Pons (tissue), 1 donor: ENCODE measurements at places on chromosomes 7 and 10.

GRCh38 chr10:26721561-26721960 is 24.1 kb downstream of the PDSS1 start:
- no peak for DNase-seq

GRCh38 chr7:38232502-38233366 is 40.7 kb downstream of the TARP start:
- DNase-seq: no peak

DNA sequence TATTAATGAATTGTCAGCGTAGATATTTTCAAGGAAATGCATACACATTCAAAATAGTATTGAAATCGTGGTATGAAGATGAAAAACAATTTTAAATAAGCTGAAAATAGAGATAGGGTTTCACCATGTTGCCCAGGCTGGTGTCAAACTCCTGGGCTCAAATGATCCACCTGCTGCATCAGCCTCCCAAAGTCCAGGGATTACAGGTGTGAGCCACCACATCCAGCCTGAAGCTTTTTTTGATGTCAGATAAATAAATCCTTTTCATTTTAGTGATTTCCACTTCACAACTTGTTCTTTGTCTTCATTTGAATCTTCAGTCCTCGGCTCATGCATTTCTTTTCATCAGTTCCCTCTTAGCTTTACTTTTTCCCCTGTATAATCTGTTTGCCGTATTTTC is 4.6 kb downstream of the CDK13 start:
- no peak for DNase-seq

- DNase-seq: no peak
Observed at GRCh38 chr10:3876350-3876962, 91.4 kb upstream of the KLF6 start.

GRCh38 chr10:106592396-106592795 is 572.1 kb downstream of the SORCS1 start:
- DNase-seq: no peak

DNA sequence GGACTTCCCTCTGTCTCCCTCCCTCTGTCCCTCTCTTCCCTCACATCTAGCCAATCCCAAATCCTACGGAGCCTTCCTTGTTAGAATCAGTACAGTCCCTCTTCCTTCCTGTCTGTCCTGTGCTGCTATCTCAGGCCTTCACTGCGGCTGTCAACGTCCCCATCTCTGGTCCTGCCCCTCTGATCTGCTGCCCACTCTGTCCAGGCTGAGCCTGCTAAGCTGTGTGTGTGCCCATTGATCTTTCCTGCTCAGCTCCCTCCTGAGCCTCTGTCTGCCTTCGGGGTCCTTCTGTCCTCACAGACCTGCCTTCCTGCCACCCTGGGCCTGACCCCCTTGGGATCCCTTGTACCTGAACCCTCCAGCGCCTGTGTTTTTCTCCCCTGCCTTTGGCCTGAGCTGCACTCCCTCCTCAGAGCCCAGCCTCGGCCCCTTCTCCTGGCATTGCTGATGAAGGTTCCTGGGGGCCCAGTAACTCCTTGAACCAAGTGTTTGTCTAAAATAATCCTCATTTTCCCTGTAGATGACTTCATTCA is 182.1 kb upstream of the SHH start:
- no peak for DNase-seq

GRCh38 chr7:6252748-6253147 is 19.7 kb downstream of the CYTH3 start:
- DNase-seq: no peak

DNA sequence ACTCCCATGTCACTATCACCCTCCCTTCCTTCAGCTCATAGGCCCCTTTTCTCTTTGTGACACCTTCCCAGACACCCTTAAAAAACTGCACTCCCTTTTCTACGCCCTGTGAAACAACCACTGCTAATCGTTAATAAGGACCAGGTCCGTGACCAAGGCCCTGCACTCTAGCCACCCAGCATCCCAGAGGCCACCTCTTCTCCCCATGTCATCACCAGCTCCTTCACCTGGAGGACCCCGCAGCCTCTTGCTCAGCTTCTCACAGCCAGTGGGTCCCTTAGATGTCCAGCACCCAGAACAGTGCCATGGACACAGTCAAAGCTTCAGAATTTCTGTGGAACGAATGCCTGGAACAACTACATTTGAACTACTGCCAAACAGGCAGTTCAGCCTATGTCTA is 2.3 kb downstream of the PARD3 start:
- DNase-seq: no peak

GRCh38 chr7:22364900-22365299 is 7.9 kb upstream of the RAPGEF5 start:
- no peak for DNase-seq

DNA sequence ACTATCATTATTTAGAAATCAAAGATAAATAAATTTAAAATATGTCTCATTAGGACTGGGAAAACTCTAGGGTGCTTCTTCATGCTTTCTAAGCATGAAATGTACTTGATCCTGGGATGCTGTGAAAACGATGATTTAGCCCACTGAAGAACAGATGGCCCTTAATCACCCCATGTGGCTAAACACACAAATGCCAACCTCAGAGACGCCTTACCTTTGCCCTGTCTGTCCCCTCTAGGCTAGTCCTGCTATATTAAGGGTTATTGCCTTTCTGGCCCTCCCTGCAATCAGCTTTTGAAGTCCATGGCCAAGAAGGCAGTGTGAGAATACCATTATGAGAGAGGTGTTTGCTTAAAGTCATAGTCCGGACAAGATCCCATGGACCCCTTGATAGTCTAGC is 217.2 kb downstream of the TWIST1 start:
- DNase-seq: no peak

- DNase-seq: no peak
Observed at GRCh38 chr7:97089771-97090170, 27.7 kb upstream of the SDHAF3 start.

- DNase-seq: no peak
Observed at GRCh38 chr7:17071866-17072265, 190.1 kb upstream of the AGR3 start.

GRCh38 chr10:132183046-132183445 is 3.7 kb upstream of the DPYSL4 start:
- peak; percentile 48 for DNase-seq

- DNase-seq: no peak
Observed at GRCh38 chr7:3380886-3381685, 80.0 kb downstream of the SDK1 start.

DNA sequence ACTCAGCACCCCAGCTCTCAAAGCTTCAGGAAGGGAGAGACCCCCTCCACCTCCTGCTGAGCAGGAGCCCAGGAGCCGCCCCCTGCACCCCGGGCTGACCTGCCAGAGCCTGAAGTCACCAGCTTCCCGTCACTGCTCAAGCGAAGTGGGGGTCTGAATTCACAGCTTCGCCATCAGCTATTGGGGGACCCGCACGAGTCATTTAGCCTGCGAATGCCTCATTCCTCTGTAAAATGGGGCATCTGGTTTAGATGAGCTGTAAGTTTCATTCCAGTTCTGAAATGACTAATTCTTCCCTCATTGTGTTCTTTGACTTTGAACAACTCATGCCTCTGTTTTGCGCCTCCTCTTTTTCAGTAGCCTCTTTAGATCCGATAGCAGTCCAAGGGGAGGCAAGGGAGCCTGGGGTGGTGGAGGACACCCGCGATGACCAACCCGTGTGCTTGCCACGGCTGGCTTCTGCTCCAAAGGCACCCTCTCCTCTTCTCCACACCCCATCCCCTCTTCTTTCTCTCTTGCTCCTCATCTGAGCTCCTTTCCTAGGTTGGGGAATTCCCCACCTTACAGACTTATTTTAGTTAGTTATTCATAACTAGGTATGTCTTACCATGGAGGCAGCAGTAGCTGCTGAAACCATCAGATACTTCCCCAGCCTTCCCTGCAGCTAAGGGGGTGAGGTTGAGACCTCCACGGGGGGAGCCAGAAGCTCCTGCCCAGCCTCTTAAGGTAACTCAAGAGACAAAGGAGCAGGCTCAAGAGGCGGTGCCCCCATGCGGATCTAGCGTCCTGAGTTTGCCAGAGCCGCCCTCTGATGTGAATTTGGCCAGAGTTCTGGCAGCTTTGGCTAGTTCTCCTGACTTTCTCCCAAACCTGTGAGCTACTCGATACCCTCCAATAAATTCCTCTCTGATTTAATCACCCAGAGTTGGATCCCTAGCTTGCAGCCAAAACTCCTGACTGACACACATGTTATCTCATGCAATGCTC is 47.7 kb downstream of the RBM17 start:
- no peak for DNase-seq

GRCh38 chr10:378930-379704 is 243.9 kb downstream of the ZMYND11 start:
- DNase-seq: no peak

GRCh38 chr7:38274486-38274885 is 1.1 kb upstream of the TARP start:
- no peak for DNase-seq

GRCh38 chr7:154427533-154427932 is 375.3 kb downstream of the DPP6 start:
- peak; percentile 96 for DNase-seq

DNA sequence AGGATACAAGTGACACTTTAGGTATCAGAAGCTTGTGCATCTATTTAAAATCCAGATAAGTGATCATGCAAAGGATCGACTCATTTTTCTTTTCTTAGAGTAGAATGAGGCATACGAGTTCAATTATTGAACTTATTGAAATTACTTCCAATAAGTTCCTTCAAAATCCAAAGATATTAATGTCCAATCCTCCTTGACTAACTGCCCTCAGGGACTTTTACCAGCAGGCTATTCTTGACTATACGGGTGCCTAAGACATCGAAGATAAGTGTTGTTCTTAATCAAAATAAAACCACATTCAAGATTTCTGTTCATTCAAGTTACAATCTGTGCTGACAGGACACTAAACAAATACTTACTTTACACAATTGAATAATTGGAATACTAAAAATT is 74.5 kb upstream of the SP4 start:
- no peak for DNase-seq

GRCh38 chr7:92768501-92769393 is 67.6 kb downstream of the CDK6 start:
- DNase-seq: peak; percentile 65

DNA sequence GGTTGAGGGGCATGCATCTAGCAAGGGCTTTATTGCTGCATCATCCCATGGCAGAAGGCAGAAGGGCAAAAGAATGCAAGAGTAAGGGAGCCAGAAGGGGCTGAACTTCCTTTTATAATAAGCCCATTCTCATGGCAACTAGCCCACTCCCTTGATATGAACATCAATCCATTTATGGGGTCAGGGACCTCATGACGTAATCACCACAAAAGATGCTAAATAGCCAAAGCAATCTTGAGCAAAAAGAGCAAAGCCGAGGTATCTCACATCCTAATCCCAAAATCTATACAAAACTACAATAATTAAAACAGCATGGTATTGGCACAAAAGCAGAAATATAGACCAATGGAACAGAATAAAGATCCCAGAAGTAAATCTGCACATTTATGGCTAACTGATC is 499.9 kb downstream of the ATRNL1 start:
- no peak for DNase-seq

GRCh38 chr10:102072673-102073527 is 7.8 kb downstream of the HPS6 start:
- peak; percentile 85 for DNase-seq

GRCh38 chr10:112698133-112698817 is 251.3 kb downstream of the VTI1A start:
- DNase-seq: no peak

DNA sequence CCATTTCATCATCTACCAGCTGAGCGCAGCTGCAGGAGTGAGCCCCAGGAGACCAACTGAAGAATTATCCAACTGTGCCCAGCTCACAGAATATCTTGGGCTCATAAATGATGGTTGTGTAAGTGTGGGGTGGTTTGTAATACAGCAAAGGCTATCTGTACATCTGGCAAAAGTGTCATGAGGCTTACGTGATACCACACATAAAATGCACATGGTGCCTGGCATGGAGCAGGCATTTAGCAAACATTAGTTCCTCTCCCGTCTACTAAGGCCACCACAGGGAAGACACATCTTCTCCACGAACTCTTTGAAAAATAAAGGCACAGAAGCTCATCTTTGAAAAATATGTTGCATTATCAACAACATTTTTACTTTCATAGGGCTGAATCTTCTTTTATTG is 32.3 kb downstream of the AOAH start:
- no peak for DNase-seq

GRCh38 chr10:112429654-112430230 is 17.0 kb downstream of the ZDHHC6 start:
- DNase-seq: no peak

DNA sequence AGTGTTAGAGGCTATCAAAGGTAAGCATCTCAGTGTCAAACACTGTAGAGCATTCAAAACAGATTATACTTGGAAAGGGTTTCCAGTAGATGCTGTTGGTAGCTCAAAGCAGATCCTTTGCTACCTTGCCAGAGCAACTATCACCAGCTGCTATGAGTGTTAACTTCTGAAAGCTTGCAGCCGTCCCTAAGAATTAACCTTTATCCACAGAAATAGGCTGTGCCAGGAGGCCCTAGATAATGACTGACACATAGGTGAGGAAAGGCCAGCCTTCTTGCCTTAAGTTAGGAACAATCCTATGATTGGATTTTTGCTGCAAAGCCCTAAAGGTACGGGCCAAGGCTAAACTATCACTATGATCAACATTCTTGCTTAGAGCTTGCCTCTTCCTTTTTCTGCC is 263.2 kb downstream of the DGKB start:
- no peak for DNase-seq

GRCh38 chr7:30276203-30276900 is 8.0 kb upstream of the ZNRF2 start:
- peak; percentile 80 for DNase-seq

GRCh38 chr7:121084748-121085336 is 96.3 kb downstream of the CPED1 start:
- DNase-seq: no peak

GRCh38 chr7:24922099-24922773 is 57.7 kb downstream of the OSBPL3 start:
- no peak for DNase-seq

DNA sequence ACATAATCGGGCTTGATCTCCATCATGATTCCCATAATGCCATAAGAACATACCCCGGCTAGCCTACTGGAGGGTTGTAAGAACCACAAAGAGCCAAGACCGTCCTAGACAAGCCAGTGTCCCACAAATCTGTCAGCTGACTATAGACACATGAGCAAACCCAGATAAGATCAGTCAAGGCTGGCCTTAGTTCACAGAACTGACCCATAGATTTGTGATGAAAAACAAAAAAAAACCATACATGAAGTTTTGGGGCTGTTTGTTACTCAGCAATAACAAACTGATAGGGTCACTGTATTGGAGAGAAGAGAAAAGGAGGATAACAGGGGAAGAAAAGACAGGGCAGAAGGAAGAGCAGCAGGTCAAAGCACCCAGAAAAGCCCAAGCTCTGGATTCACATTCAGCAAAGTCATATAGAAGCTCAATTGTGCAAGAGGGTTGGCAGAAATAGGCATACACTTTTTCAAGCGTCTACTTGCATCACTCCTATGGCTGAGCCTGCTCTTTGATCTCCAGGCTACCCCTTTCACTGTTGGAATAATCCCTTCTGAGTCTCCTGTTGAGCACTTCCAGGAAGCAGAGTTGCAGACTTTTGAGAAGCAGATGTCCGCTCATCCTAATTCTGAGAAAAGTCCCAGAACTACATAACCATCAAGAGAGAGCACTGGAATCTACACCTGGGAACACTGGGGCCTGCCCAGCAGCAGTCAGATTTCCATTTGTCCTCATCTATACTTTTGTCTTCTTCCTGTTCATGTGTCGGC is 122.0 kb upstream of the HABP2 start:
- DNase-seq: no peak

GRCh38 chr7:41098846-41099245 is 604.0 kb downstream of the INHBA start:
- DNase-seq: no peak
